ENCODE measurements at places on chromosomes 12 and 14.
A peak's percentile ranks its signal among the peaks of the same experiment; 100 is the strongest.

DNA sequence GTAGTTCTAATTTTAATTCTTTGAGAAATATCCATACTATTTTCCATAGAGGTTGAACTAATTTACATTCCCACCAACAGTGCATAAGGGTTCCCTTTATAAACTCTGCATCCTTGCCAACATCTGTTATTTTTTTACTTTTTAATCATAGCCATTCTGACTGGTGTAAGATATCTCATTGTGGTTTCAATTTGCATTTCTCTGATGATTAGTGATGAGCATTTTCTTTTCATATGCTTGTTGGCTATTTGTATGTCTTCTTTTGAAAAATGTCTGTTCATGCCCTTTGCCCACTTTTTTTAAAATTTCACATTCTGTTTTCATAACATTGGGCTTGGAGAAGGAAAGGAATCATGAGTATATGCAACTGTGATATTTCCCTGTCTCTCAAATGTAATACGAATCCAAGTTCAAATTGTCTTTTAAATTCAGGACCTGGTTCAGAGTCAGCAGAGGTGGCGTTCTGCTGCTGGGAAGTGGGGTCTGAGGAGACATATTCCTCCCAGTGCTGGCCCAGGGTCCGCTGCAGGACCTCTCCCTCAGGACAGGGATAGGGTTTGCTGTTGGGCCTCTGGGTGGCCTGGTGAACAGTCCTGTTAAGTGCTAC, 81.2 kb upstream of the ETV6 start:
- DNase-seq = no peak

DNA sequence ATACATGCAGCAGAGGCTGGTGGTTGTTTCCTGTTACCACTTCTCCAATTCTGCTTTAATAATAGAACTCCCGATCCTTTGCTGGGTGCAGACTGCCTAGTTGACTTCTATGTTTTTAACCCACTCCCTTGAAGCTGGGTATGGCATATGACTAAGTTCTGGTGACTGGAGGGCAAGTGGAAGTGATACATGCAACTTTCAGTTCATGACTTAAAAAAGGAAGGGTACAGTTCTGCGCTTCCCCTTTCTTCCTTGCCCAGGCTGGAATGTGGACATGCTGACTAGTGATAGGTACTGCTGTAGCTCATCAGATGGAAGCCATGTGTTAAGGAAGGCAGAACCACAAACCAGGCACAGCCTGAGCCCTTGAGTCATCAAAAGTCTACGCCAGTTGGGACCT, 2.4 kb upstream of the A2M start:
- no peak for DNase-seq

DNA sequence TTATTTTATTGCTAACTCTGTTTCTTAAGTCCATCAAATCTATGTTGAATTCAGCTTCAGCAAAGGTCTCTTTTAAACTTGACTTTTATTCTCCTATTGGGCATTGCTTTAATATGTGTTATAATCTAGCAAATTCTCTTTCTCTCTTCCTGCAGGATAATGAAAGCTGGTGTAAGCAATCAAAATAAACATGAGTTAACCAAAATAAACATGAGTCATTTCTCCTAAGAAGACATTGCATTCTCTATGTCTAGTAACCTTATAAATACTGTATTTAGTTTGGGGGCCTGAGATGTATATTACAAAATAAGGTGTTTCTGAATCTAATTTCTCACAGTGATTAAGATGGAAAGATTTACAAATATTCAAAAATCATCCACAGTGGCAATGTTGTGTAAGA, 739.1 kb upstream of the ATXN7L3B start:
- DNase-seq = peak; percentile 77

- peak; percentile 61 for DNase-seq
These were observed 84.7 kb downstream of the CMAS start for GRCh38 chr12:22130671-22131070.

DNA sequence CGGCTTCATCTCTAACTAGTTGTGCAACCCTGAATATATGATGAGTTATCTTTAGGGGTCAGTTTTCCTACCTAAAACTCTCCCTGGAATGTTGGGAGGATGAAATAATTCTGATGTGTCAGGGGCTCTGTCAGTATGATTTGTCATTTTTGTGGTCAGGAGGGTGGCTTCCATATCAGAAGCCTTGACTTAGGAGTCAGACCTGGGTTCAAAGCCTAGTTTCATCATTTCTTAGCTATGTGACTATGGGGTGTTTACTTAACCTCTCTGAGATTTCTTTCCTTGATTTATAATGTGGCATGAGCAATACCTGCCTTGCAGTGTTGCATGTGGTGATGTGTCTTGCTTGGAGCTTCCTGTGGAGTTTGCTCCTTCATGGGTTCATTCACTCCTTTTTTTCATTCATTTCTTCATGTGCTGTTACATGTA, 146.8 kb downstream of the CHST11 start:
- DNase-seq = no peak

DNA sequence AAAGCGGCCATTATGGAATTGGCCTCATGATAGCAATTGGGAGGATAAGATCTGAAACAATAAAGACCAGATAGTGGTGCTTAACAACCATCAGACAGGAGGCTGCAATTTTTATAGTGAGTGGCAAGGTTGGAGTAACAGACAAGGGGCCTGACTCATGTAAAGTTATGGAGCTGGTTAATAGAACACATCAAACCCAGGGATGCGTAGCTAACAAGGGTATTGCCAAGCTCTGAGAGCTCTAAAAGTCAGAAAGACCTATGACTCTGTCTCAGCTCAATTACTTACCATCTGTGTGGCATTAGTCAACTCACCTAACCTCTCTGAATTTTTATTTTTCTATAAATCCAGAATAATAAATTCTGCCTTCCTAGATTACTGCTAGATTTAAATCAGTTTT, 1731.5 kb upstream of the FLRT2 start:
- DNase-seq = no peak

GRCh38 chr12:14167005-14167628, 185.7 kb upstream of the GRIN2B start:
- peak; percentile 86 for DNase-seq

- DNase-seq = no peak
These were observed 19.0 kb upstream of the C14orf180 start for GRCh38 chr14:104560586-104560945.

DNA sequence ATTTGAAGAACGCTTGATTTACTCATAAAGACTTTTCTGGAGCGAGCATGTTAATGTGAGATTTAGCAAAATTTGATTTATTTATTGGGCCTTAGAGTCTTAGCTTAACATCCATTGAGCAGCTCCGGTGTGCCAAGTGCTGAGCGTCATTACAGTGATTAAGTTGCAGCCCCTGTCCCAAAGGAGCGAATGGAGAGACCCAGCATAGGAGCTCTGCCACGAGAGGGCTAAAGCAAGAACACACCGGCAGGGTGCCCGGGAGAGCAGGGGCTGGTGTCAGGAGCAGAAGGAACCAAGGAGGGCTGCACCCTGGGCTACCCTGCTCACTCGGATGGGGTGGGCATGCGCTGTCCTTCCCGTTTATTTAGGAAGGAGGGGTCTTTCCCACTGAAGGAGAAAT, 50.6 kb downstream of the PPP2R5C start:
- no peak for DNase-seq

- peak; percentile 82 for DNase-seq
These were observed 8.5 kb downstream of the ACSS3 start for GRCh38 chr12:81086342-81086741.

GRCh38 chr12:120887253-120888043, 16.7 kb downstream of the SPPL3 start:
- DNase-seq = no peak

DNA sequence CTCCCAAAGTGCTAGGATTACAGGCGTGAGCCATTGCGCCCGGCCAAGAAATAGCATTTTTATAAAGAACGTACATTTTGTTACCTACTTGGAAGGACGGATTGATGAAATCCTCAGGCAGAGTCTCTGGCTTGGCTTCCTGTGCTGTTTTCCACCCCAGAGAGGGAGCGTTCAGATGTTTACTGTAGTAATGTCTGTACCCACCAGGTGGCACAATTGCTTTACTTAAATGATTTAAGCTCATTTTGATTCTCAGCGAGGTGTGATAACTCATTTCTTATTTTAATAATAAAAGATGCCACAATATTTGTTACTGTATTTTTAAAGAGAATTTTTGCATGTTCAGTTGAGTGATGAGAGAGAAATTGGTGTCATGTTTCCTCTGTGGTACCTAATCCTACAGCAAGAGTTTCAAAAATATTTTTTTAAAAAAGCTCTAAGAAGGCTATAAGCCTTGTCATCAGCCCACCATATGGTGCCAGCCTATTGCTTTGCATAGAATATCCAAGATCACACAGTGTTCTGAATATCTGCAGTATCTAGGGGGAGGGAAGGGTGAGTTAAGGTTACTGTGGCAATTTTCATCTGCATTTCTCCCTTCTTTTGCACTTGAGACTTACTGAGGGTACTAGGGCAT, 82.6 kb upstream of the TRAF3 start:
- DNase-seq = peak; percentile 80

- no peak for DNase-seq
These were observed 23.8 kb downstream of the ZFYVE21 start for GRCh38 chr14:103739466-103739792.

DNA sequence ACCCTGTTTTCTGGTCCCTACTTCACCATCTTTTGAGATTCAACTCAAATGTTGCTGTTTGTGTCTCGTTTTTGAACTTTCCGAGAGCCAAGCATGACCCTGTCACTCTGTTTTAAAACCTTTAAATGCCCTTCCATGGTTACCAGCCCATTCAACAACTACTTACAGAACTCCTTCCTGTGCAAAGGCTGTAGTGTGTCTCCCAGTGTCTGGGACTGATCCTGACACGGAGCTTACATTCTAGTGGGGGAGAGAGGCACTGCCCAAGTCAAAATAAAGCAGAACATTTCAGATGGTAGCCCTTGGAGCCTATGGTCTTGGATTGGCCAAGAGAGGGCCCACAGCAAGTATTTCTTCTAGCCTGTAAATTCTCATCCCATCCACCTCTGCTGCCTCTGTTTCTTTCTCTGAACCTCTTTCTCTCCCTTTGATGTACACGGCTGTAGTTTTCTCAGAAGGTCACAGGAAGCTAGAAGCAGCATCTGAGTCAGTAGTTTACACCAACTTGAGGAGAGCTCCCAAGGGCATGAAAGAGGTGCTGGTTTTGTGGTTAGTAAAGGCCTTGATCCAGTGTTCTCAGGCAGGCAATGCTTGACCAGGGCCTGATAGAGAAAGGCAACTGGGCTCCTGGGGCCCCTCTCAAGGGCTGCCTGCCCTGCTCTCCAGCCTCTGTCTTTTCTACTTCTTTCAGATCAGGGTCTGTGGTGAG, 42.3 kb upstream of the SLC24A4 start:
- no peak for DNase-seq

GRCh38 chr14:23613242-23614070, 22.7 kb upstream of the DHRS2 start:
- peak; percentile 87 for DNase-seq

DNA sequence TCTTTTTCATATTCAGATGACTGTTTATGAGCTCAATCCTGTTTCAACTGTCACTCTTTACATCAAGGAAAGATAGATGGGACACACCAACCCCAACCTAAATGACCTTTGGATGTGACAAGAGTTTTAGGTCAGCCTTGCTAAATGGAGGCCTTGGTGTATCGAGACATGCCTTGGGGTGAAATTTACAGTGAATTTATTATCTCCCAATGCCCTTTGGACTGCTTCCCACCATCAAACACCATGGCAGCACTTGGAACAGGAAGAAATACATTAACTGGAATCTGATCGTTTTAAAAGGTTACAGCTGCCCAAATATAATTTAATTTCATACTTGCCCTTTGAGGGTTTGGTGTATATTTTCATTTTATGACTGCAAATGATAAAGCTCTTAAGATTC, 327.6 kb downstream of the SOX5 start:
- no peak for DNase-seq

DNA sequence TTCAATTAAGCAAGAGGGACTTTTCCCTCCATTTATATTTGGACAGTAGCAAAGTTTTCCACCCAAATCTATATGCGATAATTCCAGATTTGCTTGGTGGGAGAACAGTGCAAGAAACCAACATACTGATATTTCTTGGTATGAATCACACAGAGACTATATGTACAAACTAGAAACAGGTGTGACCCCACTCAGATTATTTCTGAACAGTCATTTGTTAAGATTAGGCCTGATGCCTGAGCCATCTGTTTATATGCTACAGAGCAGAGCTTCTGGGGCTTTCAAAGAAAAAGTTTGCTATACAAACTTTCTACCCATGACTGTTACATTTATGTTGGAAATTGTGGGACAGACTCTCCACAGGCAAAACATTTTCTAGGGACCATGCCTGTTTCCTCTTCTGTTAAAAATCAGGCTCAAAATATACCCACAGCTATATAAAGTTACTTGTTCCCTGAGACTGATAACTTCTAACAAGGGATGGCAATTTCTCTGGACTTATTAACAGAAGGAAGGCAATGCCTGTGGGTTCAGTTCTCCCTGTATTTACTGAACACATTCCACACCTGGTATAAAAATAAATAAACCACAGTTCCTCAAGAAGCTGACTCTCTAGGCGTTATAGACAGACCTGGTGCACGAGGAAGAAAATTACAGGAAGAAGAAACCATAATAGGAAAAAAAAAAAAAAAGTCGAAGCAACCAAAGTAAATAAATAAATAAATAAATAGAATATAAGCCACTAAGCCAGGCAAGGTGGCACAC, 8.0 kb downstream of the PTPN21 start:
- no peak for DNase-seq

DNA sequence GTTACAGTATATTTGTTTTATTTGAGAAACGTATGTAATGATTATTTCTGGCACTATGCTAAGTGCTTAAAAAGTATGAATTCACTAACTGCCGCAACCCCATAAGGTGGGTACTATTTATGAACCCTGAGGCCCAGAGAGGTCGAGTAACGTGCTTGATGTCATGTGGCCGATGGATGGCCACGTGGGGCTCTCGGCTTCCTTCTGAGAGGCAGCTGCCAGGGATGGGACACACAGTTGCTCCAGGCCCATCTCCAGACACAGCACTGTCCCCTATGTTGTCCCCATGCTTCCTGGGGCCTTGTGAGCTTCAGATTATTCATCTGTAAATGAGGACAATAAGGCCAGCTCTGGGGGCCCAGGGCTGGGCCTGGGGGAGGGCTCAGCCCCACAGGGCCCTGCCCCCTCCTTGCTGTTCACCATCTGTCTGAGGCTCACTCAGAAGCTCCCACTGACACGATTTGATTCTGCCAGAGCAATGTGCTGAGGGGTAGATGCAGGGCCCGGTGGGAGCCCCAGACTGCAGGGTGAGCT, 115.0 kb downstream of the CALM1 start:
- DNase-seq = peak; percentile 43

DNA sequence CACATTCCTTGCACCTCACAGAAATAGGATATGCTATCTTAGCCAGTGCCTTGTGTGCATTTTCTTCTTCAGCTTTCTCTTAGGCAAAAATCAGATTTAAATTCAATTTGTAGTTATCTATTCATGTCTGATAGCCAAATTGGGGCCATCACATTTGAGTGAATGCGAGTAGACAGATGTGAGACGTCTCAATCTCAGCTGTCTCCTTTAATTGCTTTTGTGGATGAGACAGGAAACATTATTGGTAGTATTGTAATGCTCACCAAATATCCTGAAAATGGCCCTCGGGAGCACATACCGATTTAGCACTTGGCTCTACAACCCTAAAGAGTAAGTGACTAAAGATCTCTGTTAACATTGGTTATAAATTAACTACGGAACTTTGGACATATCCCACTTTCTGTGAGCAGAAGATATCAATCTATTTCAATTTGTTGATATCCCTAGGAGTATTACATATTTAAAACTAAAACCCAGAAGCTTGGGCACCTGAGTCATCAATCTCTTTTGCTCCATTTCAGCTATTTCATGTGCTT, 1012.5 kb upstream of the TMEM132C start:
- no peak for DNase-seq

- DNase-seq = no peak
These were observed 155.0 kb upstream of the TMPO start for GRCh38 chr12:98360401-98360800.

- DNase-seq = no peak
These were observed 9.4 kb downstream of the SART3 start for GRCh38 chr12:108551535-108551934.
